Activated CD4-positive, CD25-positive, alpha-beta regulatory T cell treated with anti-CD3 and anti-CD28 coated beads, Interleukin-2, amount 50 U/mL, for 72 hours (primary cell): ENCODE measurements at places on chromosomes 7 and 10.

DNA sequence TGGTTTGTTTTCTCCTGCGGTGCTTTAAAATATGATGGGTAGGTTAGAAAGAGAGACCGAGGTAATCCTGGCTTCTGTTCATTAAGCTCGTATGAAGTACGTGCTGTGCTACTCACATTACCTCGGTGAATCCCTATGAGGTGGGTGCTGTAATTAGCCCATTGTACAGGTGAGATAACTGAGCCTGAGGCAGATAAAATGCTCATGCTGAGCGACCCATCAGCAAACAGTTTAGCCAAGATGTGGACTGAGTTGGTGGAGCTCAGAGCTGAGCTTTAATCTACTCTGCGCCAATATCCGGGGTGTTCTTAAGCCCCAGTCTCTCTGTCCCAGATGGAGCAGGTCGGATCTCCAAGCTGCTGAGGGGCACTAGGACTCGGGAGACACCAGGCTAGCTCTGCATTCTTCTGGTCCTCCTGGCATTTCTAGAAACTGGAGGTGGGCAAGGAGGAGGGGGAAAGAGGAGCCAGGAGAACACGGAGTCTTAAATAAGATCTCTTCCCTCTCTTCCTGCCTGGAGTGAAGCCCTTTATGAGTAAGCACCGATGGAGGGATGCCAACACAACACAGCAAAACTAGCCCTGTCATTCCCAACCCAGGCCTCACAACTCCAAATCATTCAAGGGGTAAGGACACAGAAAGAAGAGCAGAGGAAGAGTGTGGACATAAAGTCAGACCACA, 458.5 kb downstream of the KCNMA1 start:
- DNase-seq = no peak

DNA sequence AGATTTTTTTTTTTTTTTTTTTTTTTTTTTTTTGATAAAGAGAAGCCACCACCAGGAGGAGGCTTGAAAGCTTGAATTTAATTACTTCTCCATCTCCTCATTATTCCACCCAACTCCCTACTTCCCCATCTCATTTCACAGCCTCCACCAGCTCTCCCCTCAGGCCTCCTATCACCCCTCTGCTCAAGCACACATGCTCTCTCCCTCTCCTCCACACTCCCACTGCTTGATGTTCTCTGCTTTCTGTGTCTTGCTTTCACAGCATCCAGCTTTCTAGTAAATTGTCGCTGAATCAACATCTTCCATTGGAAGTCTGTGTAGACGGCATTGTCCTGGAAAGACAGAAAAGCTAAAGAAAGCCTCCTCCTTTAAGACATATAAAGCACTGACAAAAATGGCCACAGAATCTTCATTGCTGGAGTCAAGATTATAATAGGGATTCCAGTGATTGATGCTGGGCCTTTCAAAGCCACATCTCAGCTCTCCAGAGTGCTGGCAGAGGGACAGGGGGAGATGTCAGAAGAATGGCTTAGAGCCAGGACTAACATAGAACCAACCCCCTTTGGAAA, 58.3 kb downstream of the DOCK4 start:
- DNase-seq = no peak

DNA sequence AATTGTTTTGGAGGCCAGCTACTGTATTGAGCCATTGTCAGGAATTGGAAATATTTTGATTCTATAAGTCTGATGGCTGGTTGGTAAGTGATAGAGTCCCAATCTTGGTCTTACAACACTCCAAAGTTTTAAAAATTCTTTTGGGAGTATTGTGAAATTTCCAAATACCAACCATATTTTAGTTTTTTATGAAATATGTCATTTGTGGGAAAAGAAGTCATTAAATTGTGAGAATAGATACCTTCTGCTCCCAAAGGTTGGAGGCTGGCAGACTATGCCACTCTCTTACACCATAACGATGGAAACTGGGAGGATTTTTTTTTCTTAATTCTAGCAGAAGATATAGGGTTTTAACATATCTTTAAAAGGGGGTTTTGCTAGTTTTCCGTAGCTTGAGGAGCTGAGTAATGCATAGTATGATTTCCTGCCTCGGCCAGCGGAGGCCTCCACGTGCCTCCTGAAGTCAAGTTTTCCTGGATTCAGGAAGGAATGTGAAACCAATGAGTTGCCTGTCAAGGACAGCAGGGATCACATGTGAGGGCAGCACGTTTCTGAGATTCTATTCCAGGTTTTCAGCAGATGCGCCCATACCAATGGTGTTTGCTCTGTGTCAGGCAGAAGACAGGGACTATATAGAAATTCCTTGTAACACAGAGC, 92.2 kb upstream of the LAMB4 start:
- DNase-seq = no peak

GRCh38 chr10:128297709-128298378, 171.6 kb upstream of the MKI67 start:
- DNase-seq = no peak

- DNase-seq = no peak
Measured at GRCh38 chr7:104366390-104366789, 38.0 kb downstream of the LHFPL3 start.

GRCh38 chr7:18191341-18191740, 163.7 kb upstream of the PRPS1L1 start:
- DNase-seq = no peak

GRCh38 chr10:101663097-101663496, 31.9 kb downstream of the FBXW4 start:
- DNase-seq = no peak

DNA sequence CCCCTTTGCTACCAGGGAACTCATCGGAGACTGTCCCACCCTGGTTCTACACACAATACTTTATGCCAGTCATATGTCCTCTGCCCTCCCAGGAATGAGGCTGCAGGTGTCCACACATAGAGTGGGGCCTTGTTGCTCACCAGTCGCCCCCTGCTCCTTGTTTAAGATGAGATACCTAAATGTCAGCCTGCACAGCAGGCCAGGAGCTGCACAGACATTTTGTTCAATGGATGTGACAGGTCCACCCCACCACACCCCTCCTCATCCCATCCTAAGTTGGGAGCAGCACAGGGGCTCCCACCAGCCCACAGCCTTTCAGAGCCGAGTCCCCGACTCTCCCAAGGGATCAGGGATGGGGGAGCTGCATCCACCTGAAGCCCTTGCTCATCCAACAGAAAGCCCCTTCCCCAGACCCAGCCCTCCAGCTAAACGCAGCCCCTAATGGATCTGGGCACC, 6.2 kb upstream of the GRID1 start:
- no peak for DNase-seq

DNA sequence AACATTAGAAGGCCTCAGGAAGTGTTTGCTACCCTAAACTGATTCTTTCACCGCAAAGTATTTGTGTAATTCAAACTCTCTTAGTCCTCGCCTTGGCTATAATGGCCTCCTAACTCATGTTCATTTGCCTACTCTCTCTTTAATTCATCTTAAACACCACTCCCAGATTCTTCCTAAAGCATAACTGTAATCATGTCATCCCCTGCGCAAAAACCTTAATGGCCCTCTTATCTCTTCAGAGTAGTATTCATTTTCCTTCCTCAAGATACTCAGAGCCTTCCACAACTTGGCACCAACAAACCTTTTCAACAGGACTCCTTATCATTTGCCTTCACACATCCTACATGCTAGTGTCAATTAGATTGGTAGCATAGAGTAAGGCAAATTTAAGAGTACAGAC, 42.9 kb downstream of the CSTF2T start:
- no peak for DNase-seq

DNA sequence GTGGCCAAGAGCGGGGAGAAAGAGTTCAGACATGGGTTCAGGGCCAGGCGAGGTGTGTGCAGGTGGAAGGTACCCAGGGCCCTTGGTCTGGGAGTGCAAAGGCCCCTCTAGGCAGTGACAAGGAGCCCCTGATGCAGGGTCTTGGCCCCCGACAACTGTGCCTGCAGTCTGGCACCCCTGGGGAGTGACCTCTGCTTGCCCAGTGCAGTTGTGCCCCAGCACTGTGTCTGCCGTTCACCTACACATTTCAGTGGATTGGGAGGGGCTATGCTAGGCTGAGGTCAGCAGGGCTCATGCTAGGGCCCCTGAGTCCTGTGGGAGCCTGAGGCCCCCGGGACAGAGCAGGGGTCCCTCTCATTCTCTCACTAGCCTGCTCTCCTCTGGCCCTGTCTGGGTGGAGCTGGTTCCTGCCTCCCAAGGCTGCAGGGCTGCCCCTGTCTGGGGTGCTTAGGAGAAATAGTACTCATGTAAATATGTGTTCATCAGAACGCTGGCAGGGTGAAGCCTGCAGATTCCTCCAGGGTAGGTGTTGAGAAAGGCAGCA, 550.4 kb downstream of the TCERG1L start:
- no peak for DNase-seq
